Upper lobe of left lung (tissue), 6 donors: ENCODE measurements at places on chromosomes 13 and 19. TPM values are rescaled to one million over a fixed set of nuclear protein-coding genes. Genes with fewer than 3 reads are reported as not detected.

Gene GPX4
- 474 TPM for total RNA-seq

Gene EPS8L1
- total RNA-seq = 55.7 TPM

Gene CEACAM19
- total RNA-seq = 2.8 TPM

Gene MAST1
- total RNA-seq = not detected

Gene DOCK9
- total RNA-seq = 284 TPM

Gene HDGFL2
- 38.6 TPM for total RNA-seq

Gene ZNF155
- total RNA-seq = 3.4 TPM

Gene EFNA2
- not detected for total RNA-seq

Gene KIR3DL1
- 0.15 TPM for total RNA-seq

Gene FCAR
- total RNA-seq = 14.4 TPM

Gene DAPK3
- 54.3 TPM for total RNA-seq

GRCh38 chr19:2013683-2013961 lies 1.9 kb downstream of the BTBD2 start:
- no peaks in the 10 kb centered on the region for H3K27me3 ChIP-seq
- no peak overlapping the region for H3K4me3 ChIP-seq
- no peaks in the 10 kb centered on the region for H3K36me3 ChIP-seq
- peak overlapping the region; percentile 10 for H3K27ac ChIP-seq
- DNase-seq = no peak

GRCh38 chr13:76799696-76800095 lies 86.5 kb downstream of the KCTD12 start:
- no peaks in the 10 kb centered on the region for H3K36me3 ChIP-seq
- DNase-seq = no peak
- no peaks in the 10 kb centered on the region for H3K27me3 ChIP-seq
- no peak overlapping the region for H3K4me3 ChIP-seq
- no peak overlapping the region for H3K27ac ChIP-seq

- no peak overlapping the region for H3K4me3 ChIP-seq
- H3K4me1 ChIP-seq = peaks cover 98% of the 10 kb centered on the region
- no peak for DNase-seq
- H3K27ac ChIP-seq = peak overlapping the region; percentile 92
- H3K36me3 ChIP-seq = peaks cover 10% of the 10 kb centered on the region
Measured at GRCh38 chr19:38685666-38686529, 38.4 kb downstream of the ACTN4 start.

DNA sequence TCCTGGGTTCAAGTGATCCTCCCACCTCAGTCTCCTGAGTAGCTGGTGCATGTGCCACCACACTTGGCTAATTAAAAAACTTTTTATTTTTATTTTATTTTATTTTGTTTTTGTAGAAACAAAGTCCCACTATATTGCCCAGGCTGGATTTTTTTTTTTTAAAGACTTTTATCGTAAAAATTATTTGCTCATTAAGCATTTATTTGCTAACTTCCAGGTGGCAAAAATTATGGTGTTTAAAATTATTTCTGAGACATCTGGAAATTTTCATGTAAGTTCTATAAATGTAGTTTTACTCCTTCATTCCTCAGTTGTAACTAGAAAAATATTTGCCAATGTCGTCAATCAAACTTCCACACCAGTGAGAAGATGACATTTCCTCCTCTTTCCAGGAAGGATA lies 233.3 kb upstream of the DACH1 start:
- H3K4me1 ChIP-seq = no peaks in the 10 kb centered on the region
- no peak overlapping the region for H3K4me3 ChIP-seq
- no peaks in the 10 kb centered on the region for H3K27me3 ChIP-seq
- no peaks in the 10 kb centered on the region for H3K36me3 ChIP-seq

DNA sequence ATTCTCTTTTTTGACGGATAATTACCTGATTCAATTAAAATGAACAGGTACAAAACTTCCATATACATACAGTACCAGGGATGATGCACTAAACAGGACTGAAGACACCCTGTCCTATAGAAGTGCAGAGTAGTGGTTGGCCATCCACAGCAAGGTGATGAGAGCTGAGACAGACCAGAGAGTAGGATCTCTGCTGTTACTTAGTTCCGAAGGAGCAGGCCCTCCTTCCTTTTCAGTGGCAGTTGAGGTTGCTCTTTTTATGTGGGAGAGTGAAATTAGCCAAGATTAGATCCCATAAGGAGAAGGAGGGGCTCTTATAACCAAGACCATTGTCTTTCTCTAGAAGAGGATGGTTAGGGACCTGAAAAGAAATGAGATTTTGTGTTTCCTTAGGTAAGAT lies 4.0 kb downstream of the PDS5B start:
- no peaks in the 10 kb centered on the region for H3K27me3 ChIP-seq
- no peak for DNase-seq
- H3K4me3 ChIP-seq = no peak overlapping the region
- peaks cover 15% of the 10 kb centered on the region for H3K4me1 ChIP-seq
- no peaks in the 10 kb centered on the region for H3K36me3 ChIP-seq
- no peak overlapping the region for H3K27ac ChIP-seq

DNA sequence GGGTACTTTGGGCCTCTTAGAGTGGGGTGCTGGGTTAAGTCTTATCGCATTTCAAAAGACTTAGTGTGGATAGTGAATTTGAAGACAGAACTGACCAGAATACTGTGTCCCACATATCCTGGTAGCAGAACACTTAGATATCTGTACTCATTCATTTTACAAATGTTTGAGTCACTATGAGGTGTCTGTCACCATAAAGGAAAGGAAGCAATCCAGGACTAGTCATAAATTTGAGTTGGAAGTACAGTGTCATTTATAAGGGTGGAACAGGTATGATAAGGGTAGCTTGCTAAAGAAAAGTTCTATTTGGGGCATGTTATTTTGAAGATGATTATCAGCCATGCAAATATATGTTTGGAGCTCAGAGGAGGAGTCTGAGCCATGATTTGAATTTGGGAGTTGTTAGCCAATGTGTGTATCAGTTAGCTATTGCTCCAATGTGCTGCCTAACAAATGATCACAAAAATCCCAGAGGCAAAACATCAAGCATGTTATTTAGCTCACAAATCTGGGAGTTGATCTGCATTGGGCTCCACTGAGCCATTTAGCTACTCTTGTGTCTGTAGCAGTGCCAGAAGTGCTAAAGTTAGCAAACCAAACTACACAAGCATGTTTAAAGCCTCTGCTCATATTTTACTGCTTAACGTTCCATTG lies 20.3 kb downstream of the ZNF699 start:
- no peaks in the 10 kb centered on the region for H3K27me3 ChIP-seq
- no peak overlapping the region for H3K4me3 ChIP-seq
- H3K27ac ChIP-seq = no peak overlapping the region
- peaks cover 18% of the 10 kb centered on the region for H3K36me3 ChIP-seq

DNA sequence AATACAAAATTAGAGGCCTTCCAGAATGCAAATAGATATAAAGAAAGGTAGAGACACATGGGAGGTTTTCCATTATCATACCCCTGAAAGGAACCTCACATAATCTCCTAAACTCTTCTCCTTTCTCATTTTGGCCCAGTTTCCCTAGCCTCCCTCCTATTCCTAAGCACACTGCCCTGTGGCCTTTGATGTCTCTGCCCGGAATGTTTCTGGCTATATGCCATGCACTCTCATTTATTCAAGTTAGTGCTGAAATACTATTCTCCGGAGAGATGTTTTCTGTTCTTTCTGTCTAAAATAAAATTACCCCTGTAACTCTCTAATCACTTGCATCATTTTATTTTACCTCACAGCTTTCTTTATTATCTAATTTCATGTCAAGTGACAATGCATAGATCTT lies 1287.7 kb downstream of the SLITRK5 start:
- no peak overlapping the region for H3K27ac ChIP-seq
- H3K4me3 ChIP-seq = no peak overlapping the region
- H3K4me1 ChIP-seq = no peaks in the 10 kb centered on the region
- DNase-seq = no peak
- H3K27me3 ChIP-seq = no peaks in the 10 kb centered on the region

DNA sequence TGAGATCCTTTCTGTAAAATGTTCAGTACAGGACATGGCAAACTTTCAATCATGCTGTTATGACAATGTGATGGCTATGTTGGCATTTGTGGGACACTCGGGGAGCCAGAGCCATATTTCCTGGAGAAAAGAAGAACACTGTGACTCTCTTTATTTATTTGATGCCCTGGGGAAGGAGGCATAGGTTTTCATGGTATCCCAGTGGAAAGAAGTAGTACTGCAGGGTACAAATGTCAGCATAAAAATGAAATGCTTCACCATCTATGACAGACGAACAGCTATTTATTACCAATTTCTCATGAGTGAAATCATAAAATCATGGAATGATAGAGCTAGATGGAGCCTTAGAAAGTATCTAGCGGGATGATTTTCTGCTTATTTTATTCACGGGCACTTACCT lies 217.1 kb downstream of the COL4A1 start:
- no peaks in the 10 kb centered on the region for H3K4me1 ChIP-seq
- no peaks in the 10 kb centered on the region for H3K27me3 ChIP-seq
- DNase-seq = no peak
- no peak overlapping the region for H3K27ac ChIP-seq
- no peaks in the 10 kb centered on the region for H3K36me3 ChIP-seq

DNA sequence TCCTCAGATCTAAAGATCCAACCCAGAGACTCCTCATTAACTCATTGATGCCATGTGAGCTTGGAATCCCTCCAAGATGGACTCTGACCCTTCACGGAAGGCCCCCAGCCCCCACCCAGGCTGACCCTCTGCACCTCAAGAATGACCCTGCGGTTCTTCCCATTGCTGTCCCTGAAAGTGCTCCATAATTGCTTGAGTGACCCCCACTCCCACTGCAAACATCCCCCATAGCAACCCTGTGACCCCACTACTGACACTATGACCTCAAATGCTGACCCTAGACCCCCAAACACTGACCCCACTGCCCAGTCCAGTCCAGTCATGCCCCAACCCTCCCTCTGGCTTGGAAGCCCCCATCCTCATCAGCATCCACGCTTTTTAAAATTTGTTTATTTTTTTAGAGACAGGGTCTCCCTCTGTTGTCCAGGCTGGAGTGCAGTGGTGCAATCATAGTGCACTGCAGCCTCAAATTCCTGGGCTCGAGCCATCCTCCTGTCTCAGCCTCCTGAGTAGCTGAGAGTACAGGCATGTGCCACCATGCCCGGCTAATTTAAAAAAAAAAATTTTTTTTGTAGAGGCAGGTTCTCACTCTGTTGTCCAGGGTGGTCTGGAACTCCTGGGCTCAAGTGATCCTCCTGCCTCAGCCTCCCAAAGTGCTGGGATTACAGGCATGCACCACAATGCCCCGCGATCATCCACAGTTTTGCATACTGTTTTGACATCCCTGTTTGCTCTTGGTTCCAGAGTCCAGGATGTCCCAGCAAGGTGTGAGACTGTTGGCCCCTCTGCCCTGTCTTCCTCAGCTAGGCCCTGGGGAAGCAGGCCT lies 855 bp downstream of the LYL1 start:
- H3K27ac ChIP-seq = peak overlapping the region; percentile 94
- H3K27me3 ChIP-seq = no peaks in the 10 kb centered on the region
- peak overlapping the region; percentile 50 for H3K4me3 ChIP-seq
- DNase-seq = no peak

DNA sequence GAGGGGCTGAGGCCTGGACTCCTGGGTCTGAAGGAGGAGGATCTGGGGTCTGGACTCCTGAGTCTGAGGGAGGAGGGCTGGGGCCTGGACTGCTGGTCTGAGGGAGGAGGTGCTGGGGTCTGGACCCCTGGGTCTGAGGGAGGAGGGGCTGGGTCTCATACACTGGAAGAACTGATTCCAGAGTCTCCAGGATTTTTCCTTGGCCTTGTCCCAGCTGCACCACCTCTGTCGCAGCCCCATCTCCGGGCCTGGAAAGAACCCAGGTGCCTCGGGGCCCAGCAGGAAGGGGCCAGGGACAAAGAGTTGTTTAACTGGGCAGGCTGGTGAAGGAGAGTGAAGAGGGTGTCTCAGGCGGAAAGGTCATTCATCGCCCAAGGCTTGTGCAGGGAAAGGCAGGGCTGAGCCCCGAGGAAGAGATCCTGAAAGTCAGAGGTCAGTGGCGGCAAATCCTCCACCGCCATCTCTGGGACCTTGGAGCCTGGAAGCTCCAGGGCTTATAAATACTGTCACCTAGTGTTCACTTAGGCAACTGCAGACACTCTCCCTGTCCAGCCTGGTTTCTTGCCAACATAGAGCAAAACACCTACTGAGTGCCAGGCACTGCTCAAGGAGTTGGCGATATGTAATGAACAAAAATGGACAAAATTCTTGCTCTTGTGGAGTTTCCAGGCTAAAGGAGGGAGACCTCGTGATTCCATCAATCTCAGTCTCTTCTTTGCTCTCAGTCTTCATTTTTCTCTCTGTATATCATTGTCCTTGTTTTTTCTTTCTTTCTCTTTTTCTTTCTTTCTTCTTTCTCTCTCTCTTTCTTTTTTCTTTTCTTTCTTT lies 4.4 kb upstream of the KCNN4 start:
- H3K4me1 ChIP-seq = peaks cover 11% of the 10 kb centered on the region
- H3K27ac ChIP-seq = no peak overlapping the region
- no peak for DNase-seq
- no peaks in the 10 kb centered on the region for H3K36me3 ChIP-seq
- no peaks in the 10 kb centered on the region for H3K27me3 ChIP-seq

DNA sequence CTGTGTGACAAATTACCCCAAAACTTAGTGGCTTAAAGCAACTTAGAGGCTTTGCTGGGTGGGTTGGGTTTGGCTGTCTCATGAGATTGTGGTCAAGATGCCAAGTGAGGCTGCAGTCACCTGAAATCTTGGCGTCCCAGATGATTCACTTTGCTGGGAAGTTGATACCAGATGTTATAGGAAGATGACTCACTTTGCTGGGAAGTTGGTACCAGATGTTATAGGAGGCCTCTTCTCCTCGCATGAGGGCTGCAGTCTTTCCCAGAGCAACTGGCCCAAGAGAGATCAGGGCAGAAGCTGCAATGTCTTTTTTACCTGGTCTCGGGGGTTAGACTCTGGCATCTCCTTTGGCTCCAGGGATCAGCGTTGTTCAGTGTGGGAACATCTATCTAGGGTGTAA lies 16.8 kb downstream of the TEX29 start:
- no peaks in the 10 kb centered on the region for H3K27me3 ChIP-seq
- H3K36me3 ChIP-seq = no peaks in the 10 kb centered on the region
- no peak overlapping the region for H3K4me3 ChIP-seq
- no peaks in the 10 kb centered on the region for H3K4me1 ChIP-seq
- no peak for DNase-seq
- no peak overlapping the region for H3K27ac ChIP-seq

GRCh38 chr13:112726016-112726767 lies 36.4 kb downstream of the ATP11A start:
- H3K27me3 ChIP-seq = no peaks in the 10 kb centered on the region
- H3K27ac ChIP-seq = no peak overlapping the region
- no peak overlapping the region for H3K4me3 ChIP-seq
- peaks cover 69% of the 10 kb centered on the region for H3K4me1 ChIP-seq
- DNase-seq = peak; percentile 61

DNA sequence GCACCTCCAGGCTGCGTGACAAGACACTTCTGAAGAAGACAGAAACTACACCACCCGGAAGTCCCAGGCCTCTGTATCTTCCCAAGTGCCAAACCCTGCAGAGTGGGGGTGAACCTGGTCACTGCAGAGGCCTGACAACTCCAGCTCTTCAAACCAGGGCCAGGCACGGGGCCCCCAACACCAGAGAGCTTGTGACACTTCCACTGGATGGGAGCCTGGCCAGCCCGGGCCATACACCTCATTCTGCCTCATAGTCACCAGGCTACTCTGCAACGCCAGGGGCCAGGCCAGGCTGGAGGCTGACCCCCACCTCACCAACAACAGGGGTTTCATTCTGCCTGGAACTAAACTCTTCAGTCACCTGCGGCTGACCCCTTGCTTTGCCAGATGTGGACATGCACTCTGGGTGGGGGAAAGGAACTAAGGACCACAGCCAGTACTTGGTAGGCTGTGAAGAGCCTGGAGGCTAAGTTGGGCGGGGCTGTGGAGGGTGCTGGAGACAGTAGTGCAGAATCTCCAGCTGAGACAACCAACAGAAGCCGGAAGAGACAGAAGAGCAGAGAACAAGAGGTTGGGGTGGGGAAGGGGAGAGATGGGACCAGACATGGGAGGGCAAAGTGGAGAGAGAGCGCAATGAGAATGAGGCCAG lies 23.0 kb downstream of the TUBA3C start:
- no peak overlapping the region for H3K4me3 ChIP-seq
- no peaks in the 10 kb centered on the region for H3K4me1 ChIP-seq
- H3K36me3 ChIP-seq = no peaks in the 10 kb centered on the region
- DNase-seq = no peak
- no peaks in the 10 kb centered on the region for H3K27me3 ChIP-seq
